ENCODE measurements at places on chromosomes 12 and 14.
A peak's percentile ranks its signal among the peaks of the same experiment; 100 is the strongest.

DNA sequence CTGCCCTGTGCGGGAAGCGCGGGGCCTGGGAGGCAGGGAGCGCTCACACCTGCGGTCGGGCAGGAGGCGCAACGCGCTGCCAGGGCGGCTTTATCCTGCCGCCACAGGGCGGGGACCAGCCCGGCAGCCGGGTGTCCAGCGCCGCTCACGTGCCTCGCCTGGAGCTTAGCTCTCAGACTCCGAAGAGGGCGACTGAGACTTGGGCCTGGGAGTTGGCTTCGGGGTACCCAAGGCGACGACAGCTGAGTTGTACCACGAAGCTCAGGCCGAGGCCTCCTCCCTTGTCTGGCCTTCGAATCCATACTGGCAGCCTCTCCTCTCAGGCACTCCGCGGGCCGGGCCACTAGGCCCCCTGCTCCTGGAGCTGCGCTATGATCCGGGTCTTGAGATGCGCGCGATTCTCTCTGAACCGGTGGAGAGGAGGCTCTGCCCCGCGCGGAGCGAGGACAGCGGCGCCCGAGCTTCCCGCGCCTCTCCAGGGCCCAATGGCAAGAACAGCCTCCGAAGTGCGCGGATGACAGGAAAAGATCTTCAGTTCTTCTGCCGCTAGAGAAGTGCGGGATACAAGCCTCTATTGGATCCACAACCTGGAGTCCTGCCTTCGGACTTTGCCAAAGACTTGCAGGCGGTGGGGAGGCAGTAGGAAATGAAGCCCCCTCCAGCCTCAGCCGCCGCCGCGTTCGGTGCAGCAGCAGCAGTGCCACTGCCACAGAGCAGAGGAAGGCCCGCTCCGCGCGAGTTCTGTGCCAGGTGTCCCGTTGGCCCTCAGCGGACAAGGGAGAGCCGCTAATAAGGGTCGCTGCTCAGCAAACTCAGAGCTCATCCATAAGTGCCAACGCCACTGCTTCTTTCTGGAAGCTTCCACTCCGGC is 6.8 kb downstream of the SIX1 start:
- DNase-seq: no peak

- DNase-seq: peak; percentile 43
Measured at GRCh38 chr14:89186856-89187376, 230.1 kb downstream of the FOXN3 start.

GRCh38 chr12:111084158-111084557 is 163.8 kb upstream of the MYL2 start:
- no peak for DNase-seq

DNA sequence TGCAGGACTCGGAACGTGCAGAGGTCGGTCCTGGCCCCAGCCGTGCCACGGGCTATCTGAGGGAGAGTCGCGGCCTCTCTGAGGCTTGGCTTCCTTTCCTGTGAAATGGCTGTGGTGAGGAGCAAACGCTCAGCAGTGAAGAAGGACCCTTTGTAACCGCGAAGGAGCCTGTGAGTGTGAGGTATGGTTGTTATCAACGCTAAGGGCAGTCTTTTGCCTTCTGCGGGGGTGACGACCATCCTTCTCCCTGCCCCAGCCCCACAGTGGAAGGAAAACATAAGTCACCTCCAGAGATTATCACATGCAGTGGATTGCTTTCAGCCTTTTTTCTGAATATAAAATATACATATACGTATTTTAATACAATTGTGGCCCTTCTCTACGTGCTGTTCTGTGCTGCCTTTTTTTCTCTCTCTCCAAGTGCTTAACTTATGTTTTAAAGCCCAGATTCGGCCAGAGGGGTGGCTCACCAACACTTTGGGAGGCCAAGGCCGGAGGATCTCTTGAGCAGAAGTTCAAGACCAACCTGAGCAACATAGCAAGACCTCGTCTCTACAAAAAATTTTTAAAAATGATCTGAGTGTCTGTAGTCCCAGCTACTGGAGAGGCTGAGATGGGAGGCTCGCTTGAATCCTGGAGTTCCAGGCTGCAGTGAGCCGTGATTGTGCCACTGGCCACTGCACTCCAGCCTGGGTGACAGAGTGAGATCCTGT is 17.4 kb downstream of the TAMALIN start:
- DNase-seq: no peak

DNA sequence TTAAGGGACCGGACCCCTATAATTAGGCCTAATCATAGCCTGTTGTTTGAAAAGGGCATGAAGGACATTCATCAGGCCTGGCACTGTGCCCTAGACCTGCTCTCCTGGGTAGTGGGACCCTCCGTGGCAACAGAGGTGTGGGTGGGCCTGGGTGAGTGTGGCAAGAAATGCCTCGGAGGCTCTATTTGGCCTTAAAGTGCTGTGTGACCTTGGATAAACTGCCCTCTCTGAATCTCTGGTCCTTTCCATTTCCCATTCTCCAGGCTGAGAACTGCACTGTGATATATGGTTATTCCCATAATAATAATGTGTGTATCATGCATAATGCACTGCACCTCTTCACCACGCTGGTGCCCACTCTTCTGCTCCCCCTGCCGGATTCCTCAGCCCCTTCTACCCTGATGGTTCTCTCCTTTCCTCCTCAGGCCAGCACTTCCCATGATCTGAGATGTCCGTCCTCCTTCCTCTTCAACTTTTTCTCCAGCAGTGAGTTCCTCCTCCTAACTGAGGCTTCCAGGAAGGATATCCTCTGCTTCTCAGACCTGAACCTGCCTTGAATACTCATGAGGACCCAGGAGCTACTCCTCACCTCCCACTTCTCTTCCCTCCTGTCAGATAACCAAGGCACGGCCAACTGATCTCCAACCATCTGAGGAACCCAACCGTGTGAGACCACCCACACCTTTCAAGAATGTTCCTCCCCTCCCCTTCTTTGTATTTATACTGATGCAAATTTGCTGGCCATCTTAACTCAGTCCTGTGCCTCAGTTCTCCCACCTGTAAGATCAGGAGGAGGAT is 111.0 kb upstream of the PZP start:
- no peak for DNase-seq

GRCh38 chr12:65923228-65923627 is 98.9 kb downstream of the HMGA2 start:
- peak; percentile 51 for DNase-seq

DNA sequence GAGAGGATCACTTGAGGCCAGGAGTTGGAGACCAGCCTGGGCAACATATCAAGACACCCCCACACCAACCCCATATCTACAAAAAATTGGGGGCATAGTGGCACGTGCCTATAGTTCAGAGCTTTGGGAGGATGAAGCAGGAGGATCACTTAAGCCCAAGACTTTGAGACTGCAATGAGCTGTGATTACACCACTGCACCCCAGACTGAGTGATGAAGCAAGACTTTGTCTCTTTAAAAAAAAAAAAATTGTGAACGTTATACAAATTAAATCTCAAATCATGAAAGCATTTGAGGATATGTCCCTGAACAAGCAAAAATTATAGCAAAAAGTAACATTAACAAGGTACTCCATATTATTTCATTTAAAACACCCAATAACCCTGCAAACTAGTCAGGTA is 2.9 kb downstream of the LRP6 start:
- DNase-seq: peak; percentile 15

DNA sequence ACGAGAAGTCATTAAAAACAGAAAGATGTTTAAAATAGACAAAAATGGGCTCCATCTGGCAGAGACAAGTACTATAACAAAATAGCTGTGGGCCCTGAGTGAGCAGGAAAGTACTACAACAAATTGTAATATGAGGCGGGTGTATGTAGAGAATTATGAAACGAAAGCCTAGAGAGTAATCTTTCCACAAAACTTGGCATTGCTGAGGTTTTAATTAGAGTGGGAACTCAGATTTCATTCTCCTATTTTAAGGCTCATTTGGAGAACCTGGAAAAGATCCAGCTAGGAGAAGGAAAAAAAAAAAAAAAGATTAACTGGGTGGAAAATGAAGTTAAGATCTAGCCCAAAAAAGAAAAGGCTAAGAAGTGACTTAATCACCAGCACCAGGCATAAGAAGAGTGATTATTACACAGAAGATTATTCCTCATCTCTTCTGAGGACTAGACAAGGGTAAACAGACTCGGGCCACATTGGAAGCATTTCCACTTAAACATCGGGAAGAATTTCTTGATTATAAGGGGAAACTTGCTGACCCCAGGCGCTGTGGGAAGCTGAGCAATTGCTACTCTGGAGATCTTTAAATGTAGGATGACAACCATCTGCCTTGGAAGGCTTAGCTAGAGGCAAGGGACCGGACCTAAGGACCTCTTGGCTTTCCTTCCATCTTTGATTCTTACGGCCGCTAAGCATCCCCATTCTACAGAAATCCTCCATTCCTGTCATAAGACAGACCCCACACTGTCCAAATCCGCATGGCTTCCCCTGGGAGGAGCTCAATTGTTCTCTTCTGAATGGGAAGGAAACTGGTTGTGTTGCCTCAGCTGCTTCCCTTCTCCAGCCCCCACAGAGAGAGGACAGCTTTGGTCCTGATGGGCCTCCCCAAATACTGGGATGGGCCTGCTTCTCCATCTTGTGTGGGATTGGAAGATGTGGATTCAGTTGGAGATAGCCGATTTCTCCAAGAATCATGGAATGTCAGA is 40.6 kb downstream of the IGF1 start:
- DNase-seq: no peak

DNA sequence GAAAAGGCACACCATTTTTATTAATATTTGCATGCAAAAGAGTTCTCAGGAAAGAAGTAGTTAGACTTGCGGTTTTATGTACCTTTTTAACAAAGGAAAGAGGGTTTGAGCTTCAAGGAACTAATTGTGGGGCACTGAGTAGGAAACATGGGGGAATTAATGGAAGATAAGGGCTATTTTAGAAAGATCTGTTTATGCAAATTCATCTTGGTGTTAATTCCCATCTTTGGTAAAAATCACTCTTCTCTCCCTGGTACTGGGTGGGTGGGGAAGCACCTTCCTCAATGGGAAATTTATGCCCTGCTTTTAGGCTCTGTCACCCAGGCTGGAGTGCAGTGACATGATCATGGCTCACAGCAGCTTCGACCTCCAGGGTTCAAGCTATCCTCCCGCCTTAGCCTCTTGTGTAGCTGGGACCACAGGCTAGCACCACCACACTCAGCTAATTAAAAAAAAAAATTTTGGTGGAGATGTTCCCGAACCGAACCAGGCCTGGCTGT is 30.1 kb upstream of the RESF1 start:
- no peak for DNase-seq

DNA sequence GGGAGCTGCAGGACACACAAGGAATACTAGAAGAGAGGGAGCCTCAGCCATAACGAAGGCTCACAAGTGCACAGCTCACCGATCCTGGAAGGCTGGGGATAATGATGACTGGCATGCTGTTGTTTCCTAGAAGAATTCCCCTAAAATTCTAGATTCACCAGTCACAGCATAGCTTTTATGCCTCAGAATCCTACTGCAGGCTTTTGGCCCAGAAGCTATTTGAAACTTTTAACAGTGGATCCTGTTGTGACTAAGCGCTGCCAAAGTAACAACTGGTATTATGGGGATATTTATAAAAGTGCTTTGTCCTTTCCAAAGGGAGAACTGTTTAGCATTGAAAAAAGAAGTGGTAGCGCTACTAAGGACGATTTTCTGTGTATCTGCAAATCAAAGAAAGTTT is 214.1 kb upstream of the PELI2 start:
- DNase-seq: no peak

DNA sequence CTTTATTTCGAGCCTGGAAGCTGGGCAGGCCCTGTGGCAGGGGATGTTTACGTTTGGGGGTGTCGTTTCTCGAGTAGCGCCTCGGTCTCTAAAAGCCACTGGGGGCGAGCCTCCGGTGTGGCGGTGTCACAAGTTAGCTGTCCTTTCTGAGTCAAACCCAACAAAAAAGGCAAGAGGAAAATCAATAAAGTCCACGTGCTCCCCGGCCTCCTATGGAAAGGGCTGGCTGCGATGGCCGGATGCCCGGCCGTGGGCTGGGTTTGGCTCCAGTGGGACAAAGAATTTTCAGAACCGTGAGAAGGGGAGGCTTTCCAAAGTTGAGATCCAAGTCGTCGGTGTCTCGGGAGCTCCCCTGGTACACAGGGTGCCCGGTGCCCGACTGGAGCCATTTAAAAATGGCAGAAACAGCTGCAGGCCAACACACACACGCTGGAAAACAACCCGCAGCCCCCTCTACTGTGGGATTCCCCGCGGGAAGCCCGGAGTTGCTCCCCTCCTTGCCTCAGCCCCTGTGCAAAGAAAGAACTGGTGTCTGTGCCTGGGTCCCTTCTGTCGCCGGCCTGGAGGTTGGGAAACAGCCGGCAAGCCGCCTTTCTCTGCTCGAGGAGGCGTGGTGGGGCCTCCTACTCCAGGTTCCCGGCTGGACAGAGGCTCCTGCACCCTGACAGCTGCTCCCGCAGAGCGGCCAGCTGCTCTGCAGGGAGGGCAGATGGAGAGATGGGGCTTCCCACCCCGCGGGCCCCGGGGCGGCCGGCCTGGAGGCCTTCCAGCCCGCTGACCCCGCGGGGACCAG is 1.9 kb downstream of the BCL7A start:
- no peak for DNase-seq

- DNase-seq: no peak
Measured at GRCh38 chr12:104741077-104741476, 217.0 kb downstream of the SLC41A2 start.

GRCh38 chr12:111753144-111753881 is 13.4 kb upstream of the ALDH2 start:
- peak; percentile 85 for DNase-seq

- DNase-seq: no peak
Measured at GRCh38 chr14:63726499-63726898, 1.4 kb downstream of the SGPP1 start.

DNA sequence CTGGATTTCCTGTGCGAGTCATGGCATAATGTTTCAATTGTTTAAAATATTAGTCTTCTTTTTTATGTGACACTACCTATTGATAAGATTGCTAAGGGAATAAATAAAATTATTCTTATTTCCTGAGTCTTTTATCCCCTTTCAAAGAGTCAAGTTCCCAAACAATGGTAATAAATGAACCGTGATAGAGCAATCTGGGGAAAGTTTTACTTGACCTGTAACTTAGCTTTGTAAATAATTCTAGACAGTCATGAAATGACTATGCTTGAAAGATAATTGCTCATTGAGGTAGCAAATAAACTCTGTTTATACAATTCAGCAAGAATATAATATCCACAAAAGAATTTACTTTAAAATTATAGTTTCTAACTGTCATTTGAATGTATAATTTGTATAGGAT is 82.1 kb downstream of the TSPAN8 start:
- no peak for DNase-seq

- DNase-seq: no peak
Measured at GRCh38 chr12:80268924-80269749, 169.8 kb downstream of the OTOGL start.

DNA sequence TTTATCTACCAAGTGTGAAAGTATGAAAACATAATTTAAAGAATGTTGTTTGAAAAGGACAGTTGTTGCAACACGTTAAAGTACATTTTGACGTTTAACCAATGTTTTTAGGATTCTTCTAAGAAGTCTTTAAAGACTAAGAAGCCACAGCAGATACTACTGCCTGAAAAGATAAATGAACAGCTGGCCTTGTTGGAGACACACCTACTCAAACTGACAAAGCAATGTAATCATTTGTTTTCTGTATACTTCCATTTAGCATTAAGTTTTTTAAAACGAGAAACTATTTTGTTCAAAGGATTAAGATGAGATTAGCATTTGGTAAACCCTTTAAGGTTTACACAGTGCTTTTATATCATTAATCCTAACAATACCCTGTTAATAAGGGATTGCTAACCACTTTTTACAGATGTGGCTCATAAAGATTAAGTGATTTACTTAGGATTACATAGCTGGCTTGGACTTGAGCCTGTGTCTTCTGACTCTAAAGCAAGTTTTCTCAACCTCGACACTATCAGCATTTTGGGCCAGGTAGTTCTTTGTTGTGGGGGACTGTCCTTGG is 134.4 kb downstream of the CFAP54 start:
- no peak for DNase-seq

- no peak for DNase-seq
Measured at GRCh38 chr12:2955888-2956287, 3.3 kb upstream of the TEAD4 start.
